ENCODE measurements at places on chromosomes 13 and 19. TPM values are rescaled to one million over a fixed set of nuclear protein-coding genes. Genes with fewer than 3 reads are reported as not detected.
A peak's percentile ranks its signal among the peaks of the same experiment; 100 is the strongest.

- peaks cover 2% of the 10 kb centered on the region for H3K4me1 ChIP-seq
- no peak for DNase-seq
- no peaks in the 10 kb centered on the region for H3K36me3 ChIP-seq
- no peak overlapping the region for H3K27ac ChIP-seq
- no peak overlapping the region for H3K4me3 ChIP-seq
Observed at GRCh38 chr13:27122036-27122435, 49.6 kb downstream of the USP12 start.

PNMA8B gene
- 15.8 TPM for total RNA-seq

DNA sequence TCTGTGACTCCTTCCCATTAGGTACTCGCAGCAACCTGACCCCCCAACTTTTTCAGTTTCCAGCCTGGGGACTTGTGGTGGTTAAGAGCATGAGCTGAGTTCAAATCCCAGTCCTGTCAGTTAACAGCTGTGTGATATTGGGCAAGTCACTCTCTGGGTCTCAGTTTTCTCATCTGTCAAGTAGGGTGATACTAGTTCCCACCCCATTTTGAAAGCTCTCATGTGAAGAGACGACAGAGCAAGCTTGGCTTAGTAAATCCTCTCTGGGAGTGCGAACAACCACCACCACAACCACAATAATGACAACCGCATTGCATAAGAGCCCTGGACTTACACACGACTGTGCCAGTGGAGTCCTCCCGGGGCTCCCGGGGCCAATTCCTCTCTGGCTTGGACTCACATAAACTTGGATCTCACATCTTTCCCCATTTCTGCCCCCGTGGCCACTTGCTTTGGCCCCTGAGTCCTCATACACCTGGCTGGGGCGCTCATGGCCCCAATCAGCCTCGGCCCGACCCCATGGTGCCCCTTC is 454 bp downstream of the BLVRB start:
- H3K4me3 ChIP-seq = peak overlapping the region; percentile 92
- peaks cover 5% of the 10 kb centered on the region for H3K4me1 ChIP-seq
- peak overlapping the region; percentile 86 for H3K27ac ChIP-seq

GRCh38 chr13:75426421-75426820 is 55.5 kb downstream of the TBC1D4 start:
- H3K4me1 ChIP-seq = no peaks in the 10 kb centered on the region
- no peak overlapping the region for H3K4me3 ChIP-seq
- H3K27me3 ChIP-seq = no peaks in the 10 kb centered on the region
- no peak overlapping the region for H3K27ac ChIP-seq
- no peaks in the 10 kb centered on the region for H3K36me3 ChIP-seq
- no peak for DNase-seq

DNA sequence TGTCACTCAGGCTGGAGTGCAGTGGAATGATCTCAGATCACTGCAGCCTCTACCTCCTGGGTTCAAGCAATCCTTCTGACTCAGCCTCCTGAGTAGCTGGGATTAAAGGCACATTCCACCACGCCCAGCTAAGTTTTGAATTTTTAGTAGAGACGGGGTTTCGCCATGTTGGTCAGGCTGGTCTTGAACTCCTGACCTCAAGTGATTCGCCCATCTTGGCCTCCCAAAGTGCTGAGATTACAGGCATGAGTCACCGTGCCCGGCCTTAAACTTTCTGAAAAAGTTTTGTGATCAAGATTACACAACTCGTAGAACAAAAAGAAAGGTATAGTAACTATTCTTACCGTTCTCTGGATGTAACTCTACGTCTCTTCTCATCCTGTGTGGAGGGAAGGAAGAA is 21.2 kb downstream of the DNMT1 start:
- no peak overlapping the region for H3K4me3 ChIP-seq
- no peaks in the 10 kb centered on the region for H3K27me3 ChIP-seq
- no peak overlapping the region for H3K27ac ChIP-seq

- no peaks in the 10 kb centered on the region for H3K27me3 ChIP-seq
- peak; percentile 82 for DNase-seq
Observed at GRCh38 chr19:39430675-39431593, 4.8 kb downstream of the RPS16 start.

All from ascending aorta (tissue), 2 donors.